Stimulated activated CD4-positive, alpha-beta T cell treated with anti-CD3 and anti-CD28 coated beads, Interleukin-12 subunit alpha, Interleukin-12 subunit beta, amount 100 ng/mL, for 4 hours (primary cell): ENCODE measurements at places on chromosomes 7 and 10.

DNA sequence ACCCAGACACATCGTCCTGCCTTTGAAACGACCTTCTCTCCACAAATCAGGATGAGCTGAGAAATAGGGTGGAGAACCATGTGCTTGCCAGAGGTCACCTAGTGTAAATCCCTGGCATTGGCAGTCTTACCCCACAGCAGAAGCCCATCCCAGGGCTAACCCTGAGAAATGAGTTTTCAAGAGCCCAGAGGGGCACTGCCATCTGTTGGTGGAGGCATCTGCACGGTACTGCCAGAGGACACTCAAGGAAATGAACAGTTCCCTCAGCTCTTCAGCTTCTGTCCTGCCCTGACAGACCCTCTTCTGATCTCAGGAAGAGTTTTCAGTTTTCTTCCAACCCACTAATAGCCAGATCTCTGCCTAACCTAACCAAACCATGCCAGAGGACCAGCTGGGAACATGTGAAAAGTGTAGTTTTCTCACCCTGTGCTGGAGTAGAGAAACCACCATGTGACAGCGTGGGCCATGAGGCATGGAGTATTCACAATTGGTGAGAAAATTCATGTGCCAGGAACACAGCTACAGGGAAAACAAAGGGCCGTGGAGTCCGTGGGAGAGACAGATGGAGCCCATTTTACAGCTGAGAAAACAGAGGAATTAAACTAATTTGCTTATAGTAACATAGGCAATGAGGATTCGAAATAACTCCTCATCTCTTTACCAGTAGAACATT, 37.7 kb upstream of the ITPRID1 start:
- no peak for DNase-seq

- no peak for DNase-seq
These were observed 339.4 kb downstream of the SFMBT2 start for GRCh38 chr10:7071421-7071820.

DNA sequence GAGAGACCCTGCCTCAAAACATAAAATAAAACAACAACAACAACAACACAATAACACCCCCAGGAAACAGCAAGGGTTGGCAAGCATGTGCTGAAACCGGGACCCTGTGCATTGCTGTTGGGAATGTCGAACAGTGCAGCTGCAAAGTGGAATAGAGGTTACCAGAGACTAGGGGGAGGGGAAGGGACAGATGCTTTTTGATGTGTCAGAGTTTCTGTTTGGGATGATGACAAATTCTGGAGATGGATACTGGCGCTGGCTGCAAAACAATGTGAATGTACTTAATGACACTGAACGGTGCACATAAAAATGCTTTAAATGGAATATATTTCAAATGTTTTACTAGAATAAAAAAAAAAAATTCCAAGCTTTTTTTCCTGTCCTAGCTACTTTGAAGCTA, 241.8 kb downstream of the TEX36 start:
- DNase-seq, result no peak

GRCh38 chr7:47103498-47104205, 478.3 kb downstream of the TNS3 start:
- DNase-seq, result no peak

GRCh38 chr7:95298091-95298490, 26.2 kb downstream of the PON1 start:
- no peak for DNase-seq

- DNase-seq, result no peak
These were observed 90.3 kb downstream of the CPEB3 start for GRCh38 chr10:92200564-92200963.

DNA sequence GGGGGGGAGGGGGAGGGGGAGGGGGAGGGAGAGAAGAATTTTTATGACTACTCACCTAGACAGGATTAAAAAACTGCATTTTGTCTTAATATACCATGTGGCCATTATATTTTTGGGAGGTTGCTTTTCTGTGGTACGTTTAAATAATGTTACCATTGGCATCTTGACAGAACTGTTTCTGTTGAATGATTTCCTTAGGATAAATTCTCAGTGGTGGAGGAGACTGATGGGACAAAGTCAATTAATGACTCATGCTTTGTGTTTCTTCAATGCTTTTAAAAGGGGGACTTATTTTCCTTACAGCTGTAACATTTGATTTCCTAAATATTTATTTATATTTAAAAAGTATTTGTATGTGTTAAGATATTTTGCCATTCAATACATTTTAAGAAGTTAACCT, 13.7 kb downstream of the AGR2 start:
- DNase-seq, result no peak

- no peak for DNase-seq
These were observed 73.9 kb upstream of the PDGFA start for GRCh38 chr7:593324-594115.
